AG09319 (cell line): ENCODE measurements at places on chromosomes 5 and 9.

DNA sequence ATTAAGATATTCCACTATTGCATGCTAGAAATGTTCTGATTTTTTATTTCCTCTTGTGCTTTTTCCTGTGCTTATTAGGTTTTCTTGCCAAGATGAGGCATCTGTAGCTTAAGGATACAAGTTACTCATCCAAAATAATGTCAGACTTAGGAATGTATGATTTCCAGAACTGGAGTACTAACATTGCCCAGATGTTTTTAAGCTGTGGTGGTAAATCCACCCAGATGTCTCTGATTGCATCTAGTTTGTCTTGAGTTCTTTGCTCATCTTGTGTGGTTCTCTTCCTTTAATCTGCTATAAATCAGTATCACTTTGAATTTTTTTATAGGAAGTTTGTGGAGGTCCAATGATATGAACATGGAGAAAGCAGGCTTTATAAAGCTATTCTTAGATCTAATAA is 337.5 kb upstream of the ZNF608 start:
- peak; percentile 78 for DNase-seq

DNA sequence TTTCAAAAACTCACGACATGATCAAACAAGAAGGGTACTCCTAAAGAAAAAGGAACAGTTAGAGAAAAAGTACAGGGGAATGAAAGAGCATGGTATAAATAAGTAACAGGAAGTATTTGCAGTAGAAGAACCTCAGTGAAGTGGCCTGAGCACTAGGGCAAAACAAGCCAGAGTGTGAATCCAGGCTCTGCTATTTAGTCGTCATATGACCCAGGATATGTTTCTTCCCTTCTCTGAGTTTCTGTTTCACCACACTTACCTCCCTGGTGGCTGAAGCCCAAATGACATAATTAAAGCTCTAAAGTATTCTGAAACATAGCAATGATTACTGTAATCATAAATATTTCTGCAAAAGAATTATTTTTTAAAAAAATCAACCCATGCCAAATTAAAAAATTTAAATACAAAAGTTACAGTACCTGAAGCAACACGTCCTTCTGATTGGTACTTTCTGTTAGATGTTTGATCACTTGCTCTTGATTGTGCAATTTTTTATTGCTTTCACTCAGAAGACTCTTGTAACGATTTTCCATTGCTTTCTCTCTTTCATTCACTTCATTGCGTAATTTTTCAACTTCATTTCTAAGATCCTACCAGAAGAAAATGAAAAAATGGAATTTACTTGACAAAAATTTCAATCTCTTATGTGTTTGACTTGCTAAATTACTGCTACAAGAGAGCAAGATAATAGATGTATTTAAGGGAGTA is 88.9 kb downstream of the CDK5RAP2 start:
- DNase-seq = no peak

DNA sequence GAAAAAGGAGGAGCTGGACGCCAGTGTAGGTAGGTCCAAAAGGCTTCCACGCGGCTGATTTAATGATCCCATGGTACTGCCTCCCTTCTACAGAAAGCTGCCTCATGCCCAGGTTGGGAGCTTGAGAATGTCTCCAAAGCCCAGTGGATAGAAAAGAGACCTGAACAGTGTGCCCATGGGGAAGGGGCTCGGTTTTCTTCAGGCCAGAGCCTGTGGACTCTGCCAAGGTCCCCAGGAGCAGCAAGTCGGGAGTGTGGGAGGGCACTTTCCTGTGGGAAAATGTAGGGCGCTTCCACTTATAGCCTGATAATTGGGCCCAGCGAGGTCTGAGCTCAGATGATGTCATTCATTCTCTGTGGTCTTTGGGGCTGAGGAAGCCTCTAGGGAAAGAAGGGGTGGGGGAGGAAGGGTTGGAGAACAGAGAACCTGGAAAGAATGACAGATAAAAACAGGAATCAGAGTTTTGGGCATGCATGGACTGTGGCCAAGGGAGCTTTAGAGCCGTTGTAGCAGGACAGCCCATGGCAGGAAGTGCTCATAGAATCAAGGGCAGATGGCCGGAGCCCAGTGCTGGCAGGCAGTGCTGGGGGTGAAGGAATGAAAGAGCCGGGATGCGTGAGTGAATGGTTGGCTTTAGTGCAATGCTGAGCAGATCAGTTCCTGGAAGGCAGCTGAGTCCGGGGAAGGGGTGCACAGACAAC is 42.5 kb upstream of the SH3PXD2B start:
- peak; percentile 20 for DNase-seq

DNA sequence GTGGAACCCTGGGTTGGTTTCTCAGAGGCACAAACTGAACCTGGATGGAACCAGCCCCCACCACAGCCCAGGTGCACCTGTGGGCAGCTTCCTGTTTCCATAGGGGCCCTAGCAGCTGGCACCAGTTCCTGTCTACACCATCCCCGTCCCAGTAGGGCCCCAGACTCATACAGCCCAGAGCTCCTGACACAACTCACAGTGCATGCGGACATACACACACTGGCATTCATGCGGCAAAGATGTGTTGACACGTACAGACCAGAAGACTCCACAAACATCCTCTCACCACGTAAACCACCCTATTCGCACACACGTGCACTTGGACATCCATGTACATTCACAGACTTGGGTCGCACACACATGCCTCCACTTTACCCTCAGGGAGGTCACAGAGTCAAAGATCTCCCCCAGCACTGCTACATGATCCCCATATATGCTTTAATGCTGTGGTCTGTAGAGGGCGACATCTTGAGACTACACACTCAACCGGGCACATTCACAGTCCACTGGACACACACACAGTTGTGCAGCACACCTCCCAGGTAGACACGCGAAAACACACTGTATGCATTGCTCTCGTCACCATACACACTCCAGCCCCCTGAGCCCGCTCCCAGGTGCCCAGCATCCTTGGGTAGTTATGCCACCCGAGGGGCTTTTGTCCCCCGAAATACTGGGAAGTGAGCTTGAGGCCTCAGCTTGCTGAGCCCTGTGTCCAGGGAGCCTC is 22.4 kb downstream of the CXXC5 start:
- no peak for DNase-seq
